ENCODE measurements at places on chromosomes 4 and X. TPM values are rescaled to one million over a fixed set of nuclear protein-coding genes. Genes with fewer than 3 reads are reported as not detected.

DNA sequence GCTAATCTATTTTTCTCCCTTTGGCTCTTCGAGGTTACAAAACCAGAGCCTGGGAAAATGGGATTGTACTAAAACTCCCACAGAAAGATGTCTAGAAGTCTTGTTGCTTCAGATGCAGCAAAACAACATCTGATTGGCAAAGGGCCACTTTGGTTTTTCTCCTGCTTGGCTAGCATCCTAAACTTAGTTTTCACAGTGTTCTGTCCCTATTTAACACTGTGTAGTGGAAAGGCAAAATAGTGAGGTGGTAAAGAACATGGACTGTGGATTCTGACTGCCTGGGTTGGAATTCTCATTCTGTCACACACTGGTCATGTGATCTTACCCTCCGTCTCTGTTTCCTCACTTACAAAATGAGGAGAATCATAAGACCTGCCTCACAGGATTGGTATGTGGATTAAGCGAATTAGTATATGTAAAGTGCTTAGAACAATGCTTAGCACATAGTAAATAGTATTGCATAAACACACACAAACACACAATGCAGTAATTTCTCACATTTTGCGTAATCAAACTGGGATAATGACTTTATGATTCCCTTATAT, 23.5 kb downstream of the TIGD2 start:
- no peaks in the 10 kb centered on the region for H3K36me3 ChIP-seq
- no peaks in the 10 kb centered on the region for H3K27me3 ChIP-seq
- H3K4me3 ChIP-seq, result no peak overlapping the region
- no peak overlapping the region for H3K27ac ChIP-seq
- H3K4me1 ChIP-seq, result no peaks in the 10 kb centered on the region
- no peak for DNase-seq

DNA sequence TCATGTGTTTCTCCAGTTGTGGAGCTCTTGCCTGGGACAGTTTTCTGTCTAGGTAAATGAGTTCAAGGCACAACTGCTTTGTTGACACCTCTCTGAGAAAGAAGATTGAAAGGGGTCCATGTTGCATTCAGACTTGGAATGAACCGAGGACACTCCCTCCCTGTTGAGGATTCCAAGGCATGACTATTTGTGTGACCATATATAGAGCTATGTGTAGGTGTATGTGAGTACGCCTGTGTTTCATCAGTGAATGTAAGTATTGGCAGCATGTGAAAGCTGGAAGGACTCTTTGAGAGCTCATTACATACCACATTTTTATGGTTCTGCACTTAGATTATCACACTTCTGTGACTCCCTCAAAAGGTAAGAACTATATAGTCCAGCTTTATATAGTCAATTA, 3.4 kb downstream of the HEPH start:
- no peak for DNase-seq
- H3K27me3 ChIP-seq, result no peaks in the 10 kb centered on the region
- no peak overlapping the region for H3K4me3 ChIP-seq
- H3K27ac ChIP-seq, result no peak overlapping the region

GRCh38 chr4:111046811-111047210, 423.9 kb upstream of the PITX2 start:
- DNase-seq, result no peak
- no peaks in the 10 kb centered on the region for H3K4me1 ChIP-seq
- H3K27ac ChIP-seq, result no peak overlapping the region
- H3K36me3 ChIP-seq, result peaks cover 8% of the 10 kb centered on the region
- H3K27me3 ChIP-seq, result no peaks in the 10 kb centered on the region
- no peak overlapping the region for H3K4me3 ChIP-seq

DNA sequence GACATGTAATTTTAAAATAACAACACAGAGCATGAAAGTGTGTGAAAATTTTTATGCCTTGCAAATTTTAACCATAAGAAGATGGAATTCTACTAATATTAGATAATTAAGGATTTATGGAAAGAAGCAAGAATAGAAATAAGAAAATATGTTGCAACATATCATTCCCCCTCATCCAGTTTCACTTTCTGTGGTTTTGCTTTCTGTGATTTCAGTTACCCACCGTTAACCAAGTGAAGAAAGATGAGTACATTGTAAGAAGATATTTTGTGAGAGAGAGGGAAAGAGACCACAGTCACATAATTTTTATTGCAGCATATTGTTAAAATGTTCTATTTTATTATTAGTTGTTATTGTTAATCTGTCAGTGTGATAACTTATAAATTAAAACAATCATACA, 77.9 kb downstream of the ADAM29 start:
- no peaks in the 10 kb centered on the region for H3K27me3 ChIP-seq
- H3K36me3 ChIP-seq, result peaks cover 4% of the 10 kb centered on the region
- H3K4me1 ChIP-seq, result no peaks in the 10 kb centered on the region
- no peak for DNase-seq
- H3K4me3 ChIP-seq, result no peak overlapping the region

DNA sequence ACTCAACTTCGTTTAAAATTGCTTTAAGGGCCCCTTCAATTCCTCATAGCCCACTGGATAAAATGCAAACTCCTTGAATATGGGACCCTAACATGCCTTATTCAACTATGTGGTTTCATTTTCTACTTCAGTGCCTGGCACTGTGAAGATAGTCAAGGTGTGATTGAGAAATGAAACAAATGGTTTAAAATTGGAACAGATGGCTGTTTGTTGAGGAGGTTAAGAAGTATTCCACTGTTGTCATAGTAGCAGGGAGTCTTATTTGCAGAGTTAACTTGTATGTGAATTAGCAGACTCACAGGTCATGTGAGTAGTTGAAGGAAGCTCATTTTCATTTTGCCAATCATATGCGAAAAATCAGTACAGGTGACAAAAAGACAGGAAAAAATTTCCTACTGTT, 593.3 kb downstream of the KCTD8 start:
- no peak overlapping the region for H3K4me3 ChIP-seq
- H3K4me1 ChIP-seq, result no peaks in the 10 kb centered on the region
- H3K27me3 ChIP-seq, result no peaks in the 10 kb centered on the region
- H3K36me3 ChIP-seq, result peaks cover 7% of the 10 kb centered on the region
- no peak for DNase-seq
- no peak overlapping the region for H3K27ac ChIP-seq

DNA sequence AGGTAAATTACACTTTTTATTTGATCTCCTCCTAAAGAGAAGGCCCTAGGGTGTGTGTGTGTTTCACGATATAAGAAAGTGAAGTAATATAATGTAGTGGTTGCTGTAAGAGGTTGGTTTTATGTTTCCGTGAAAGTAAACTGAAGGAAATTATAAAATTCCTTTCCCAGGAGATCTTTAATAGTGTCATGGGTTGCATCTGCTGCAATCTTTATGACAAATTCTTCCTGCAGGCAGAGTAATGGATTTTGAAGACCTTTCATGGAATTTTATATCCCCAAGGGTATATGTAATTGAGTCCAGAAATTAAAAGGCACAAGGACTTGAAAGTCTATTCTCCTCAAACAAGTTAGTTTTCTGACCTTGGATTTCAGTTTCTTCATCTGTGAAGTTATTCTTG, 538.6 kb downstream of the ANKRD50 start:
- H3K4me1 ChIP-seq, result no peaks in the 10 kb centered on the region
- no peaks in the 10 kb centered on the region for H3K27me3 ChIP-seq
- no peak overlapping the region for H3K4me3 ChIP-seq

DNA sequence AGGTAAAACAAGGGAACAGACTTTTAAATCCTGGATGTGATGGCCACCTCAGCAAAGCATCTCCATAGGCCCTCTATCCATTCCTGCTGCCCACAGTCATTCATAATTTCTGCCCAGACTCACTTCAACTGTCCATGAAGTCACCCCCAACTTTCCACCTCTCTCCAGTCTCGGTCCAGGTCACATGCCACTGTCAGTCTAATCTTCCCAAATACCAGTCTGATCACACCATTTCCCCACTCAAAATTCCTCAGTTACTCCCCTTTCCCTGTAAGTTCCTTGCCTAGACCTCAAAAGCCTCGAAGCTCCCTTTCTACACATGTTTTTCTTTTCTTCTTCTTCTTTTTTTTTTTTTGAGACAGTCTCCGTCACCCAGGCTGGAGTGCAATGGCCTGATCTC, 51.2 kb upstream of the HOPX start:
- no peak for DNase-seq
- no peaks in the 10 kb centered on the region for H3K36me3 ChIP-seq
- no peaks in the 10 kb centered on the region for H3K27me3 ChIP-seq
- no peaks in the 10 kb centered on the region for H3K4me1 ChIP-seq
- H3K27ac ChIP-seq, result no peak overlapping the region
- H3K4me3 ChIP-seq, result no peak overlapping the region

GRCh38 chr4:82358847-82359246, 14.9 kb downstream of the HNRNPD start:
- no peaks in the 10 kb centered on the region for H3K27me3 ChIP-seq
- peaks cover 46% of the 10 kb centered on the region for H3K36me3 ChIP-seq
- peaks cover 74% of the 10 kb centered on the region for H3K4me1 ChIP-seq
- peak overlapping the region; percentile 34 for H3K27ac ChIP-seq
- no peak for DNase-seq

GRCh38 chr4:114226968-114227760, 247.7 kb upstream of the ARSJ start:
- no peaks in the 10 kb centered on the region for H3K4me1 ChIP-seq
- no peak overlapping the region for H3K27ac ChIP-seq
- no peak for DNase-seq
- no peak overlapping the region for H3K4me3 ChIP-seq

HUWE1 gene
- total RNA-seq, result 813 TPM

TDO2 gene
- not detected for total RNA-seq

Data from natural killer cell treated with Interleukin-12 subunit alpha and Interleukin-12 subunit beta and Interleukin-15 and Interleukin-18, amount 100 ng/mL, for 72 hours (primary cell).